ENCODE measurements at places on chromosomes 5 and 9.

DNA sequence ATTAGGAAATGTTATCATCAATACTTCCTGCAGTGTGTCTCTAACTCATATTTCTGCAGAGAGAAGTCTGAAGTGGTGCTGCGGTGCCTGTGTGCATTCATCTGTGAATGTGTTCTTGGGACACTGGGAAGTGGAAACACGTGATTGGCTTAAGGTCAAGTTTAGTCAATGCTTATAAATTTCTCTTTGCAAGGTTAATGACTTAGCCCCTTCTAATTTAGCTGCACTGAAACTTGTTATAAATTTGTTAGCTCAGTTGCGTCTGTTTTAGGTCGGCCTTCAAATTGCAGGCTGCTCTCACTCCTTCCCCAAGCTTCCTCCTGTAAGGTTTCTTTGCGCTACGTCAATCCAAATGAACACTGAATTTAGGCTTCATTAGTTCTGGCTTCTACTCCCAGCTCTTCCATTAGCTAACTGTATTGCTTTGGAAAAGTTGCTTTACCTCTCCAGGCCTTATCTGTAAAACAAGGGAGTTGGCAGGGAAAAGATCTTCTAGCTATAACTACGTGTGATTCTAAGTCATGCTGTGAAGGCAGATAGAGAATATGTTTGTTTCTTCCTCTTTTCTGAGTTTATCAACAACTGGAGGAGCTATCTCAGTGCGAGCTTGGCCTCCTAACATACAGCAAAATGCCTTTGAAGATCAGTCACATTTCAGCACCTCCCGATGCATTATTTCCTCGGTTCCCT is 341.8 kb downstream of the NFIB start:
- DNase-seq = no peak

- DNase-seq = no peak
Observed at GRCh38 chr5:39775086-39775796, 350.5 kb upstream of the DAB2 start.

DNA sequence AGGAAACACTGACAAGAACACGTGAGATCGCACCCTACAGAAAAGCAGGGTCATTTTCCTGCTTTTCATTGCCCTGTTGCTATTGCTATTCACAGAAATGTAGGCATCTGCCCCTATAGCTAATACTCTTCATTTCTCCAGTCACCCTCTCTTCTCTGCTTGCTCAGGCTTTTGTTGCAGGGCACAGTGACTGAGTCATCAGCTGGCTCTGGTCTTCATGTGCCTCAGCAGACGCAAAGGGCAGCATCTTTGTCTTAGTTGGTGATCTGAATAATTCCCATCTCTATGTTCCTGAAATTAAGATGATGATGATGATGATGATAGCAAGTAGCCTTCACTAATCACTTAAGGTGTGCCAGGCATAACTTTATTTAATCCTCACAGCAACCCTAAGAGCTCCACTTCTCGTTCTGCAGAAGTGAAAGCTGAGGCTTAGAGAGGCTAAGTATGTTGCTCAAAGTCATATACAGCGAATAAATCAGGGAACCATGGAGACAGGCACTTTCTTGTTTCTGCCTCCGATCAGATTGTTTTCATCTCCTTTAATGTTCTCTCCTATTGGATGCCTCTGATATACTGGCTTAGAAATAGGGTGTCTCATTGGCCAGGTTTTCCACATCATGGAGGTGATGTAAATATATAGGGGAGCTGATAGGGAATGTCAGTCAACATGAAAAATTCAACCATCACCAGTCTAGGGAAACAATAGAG is 133.0 kb upstream of the STK32A start:
- DNase-seq = no peak

- DNase-seq = no peak
Observed at GRCh38 chr9:74095925-74096324, 401.2 kb upstream of the RORB start.

DNA sequence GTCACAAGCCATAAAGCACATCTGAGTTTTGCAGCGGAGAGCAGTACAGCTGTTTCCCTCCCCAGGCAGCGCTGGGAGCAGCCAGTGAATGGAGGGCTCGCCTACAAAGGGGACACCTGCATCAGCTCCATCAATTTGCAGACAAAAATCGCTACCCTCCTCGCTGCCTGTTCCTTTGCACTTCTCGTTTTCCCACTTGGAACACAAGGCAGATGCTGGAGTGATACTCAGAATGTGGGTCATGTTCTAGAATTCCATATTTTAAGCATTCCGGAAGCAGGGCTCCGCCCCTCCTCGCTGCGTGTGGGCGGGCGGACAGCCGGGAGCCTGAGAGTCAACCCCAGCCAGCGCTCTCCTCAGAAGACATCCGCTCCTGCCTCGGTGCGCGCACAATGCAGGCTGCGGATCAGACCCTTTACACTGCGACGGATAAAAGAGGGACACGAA is 92.1 kb downstream of the LMNB1 start:
- DNase-seq = no peak

GRCh38 chr9:109483744-109484429 is 14.2 kb downstream of the PTPN3 start:
- DNase-seq = no peak

GRCh38 chr5:142317173-142317572 is 7.6 kb downstream of the SPRY4 start:
- DNase-seq = no peak

GRCh38 chr9:101718192-101718591 is 20.3 kb downstream of the GRIN3A start:
- DNase-seq = no peak

- no peak for DNase-seq
Observed at GRCh38 chr5:149823375-149823774, 93.3 kb downstream of the PPARGC1B start.
